ENCODE measurements at places on chromosomes 4 and X.

GRCh38 chrX:118448273-118448783 lies 47.3 kb upstream of the DOCK11 start:
- no peak overlapping the region for H3K4me3 ChIP-seq
- H3K27ac ChIP-seq: no peak overlapping the region
- H3K4me1 ChIP-seq: no peaks in the 10 kb centered on the region
- no peaks in the 10 kb centered on the region for H3K36me3 ChIP-seq

GRCh38 chr4:101806914-101807313 lies 16.4 kb downstream of the BANK1 start:
- no peak overlapping the region for H3K4me3 ChIP-seq
- H3K4me1 ChIP-seq: no peaks in the 10 kb centered on the region
- H3K27ac ChIP-seq: no peak overlapping the region

DNA sequence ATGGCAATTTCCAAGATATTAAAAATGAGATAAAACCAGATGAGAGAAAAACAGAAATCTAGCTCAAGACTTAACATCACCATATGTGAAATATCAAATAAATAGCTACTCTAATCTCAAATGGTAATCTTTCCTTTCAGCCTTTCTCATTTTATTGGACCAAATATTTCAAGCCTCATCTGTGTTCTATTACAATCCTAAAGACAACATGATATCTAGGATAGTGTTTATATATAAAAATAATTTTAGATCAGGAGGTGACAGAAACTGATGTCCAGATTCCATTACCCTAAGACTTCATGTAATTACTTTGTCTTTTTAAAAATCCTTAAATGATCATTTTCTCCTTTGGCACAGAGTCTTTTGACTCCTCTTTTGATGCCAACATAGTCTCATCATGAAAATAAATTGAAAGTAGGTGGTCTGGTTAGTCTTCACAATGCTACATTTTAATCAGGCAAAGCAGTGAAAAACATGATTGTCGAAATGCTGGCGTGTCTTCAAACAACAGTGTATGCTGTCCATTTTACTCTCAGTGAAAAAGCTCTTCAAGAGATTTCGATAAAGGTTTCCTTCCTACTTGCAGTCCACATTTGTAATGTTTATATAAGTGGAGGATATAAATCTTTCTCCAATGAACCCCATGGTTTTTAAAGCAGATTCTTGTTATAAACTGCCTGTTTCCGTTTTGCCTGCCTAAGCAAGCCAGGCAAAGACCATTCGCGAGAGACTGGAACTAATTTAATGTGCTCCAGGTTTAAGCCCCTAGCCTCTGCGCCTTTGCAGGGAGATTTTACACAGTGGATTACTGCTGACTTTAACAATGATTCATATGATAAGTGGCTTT lies 169.8 kb downstream of the SCFD2 start:
- H3K4me1 ChIP-seq: no peaks in the 10 kb centered on the region
- H3K36me3 ChIP-seq: no peaks in the 10 kb centered on the region
- H3K4me3 ChIP-seq: no peak overlapping the region
- H3K27me3 ChIP-seq: no peaks in the 10 kb centered on the region

GRCh38 chr4:2691952-2692435 lies 64.1 kb downstream of the TNIP2 start:
- no peaks in the 10 kb centered on the region for H3K4me1 ChIP-seq
- DNase-seq: no peak
- no peak overlapping the region for H3K4me3 ChIP-seq

- DNase-seq: no peak
- no peak overlapping the region for H3K27ac ChIP-seq
- no peak overlapping the region for H3K4me3 ChIP-seq
- H3K36me3 ChIP-seq: no peaks in the 10 kb centered on the region
- H3K4me1 ChIP-seq: no peaks in the 10 kb centered on the region
- no peaks in the 10 kb centered on the region for H3K27me3 ChIP-seq
These were observed 24.9 kb downstream of the PCDH7 start for GRCh38 chr4:30744957-30745640.

DNA sequence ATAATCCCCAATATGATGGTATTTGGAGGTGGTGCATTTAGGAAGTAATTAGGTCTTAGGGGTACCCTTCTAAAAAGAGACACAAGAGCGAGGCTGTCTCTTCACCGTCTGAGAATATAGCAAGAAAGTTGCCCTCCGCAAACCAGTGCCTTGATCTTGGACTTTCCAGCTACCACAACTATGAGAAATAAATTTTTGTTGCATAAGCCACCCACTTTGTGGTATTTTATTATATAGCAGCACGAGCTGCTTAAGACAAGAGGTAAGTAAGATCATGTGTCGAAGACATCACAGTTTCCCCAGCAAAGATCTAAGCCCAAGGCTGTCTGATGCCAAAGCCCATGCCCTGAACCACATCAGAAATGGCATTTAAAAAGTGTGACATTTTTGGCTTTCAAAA lies 9.6 kb upstream of the EXOSC9 start:
- H3K27ac ChIP-seq: no peak overlapping the region
- H3K36me3 ChIP-seq: no peaks in the 10 kb centered on the region
- DNase-seq: no peak
- no peaks in the 10 kb centered on the region for H3K27me3 ChIP-seq
- no peak overlapping the region for H3K4me3 ChIP-seq

- H3K4me3 ChIP-seq: no peak overlapping the region
- H3K27ac ChIP-seq: no peak overlapping the region
- no peaks in the 10 kb centered on the region for H3K4me1 ChIP-seq
- DNase-seq: no peak
- H3K27me3 ChIP-seq: no peaks in the 10 kb centered on the region
These were observed 1073.7 kb downstream of the PDHA2 start for GRCh38 chr4:96913441-96914080.

GRCh38 chrX:106201502-106202178 lies 33.5 kb downstream of the PWWP3B start:
- no peak for DNase-seq
- H3K27me3 ChIP-seq: peaks cover 5% of the 10 kb centered on the region
- no peak overlapping the region for H3K4me3 ChIP-seq
- no peak overlapping the region for H3K27ac ChIP-seq
- no peaks in the 10 kb centered on the region for H3K4me1 ChIP-seq

GRCh38 chr4:184790826-184791225 lies 34.9 kb downstream of the ACSL1 start:
- no peak overlapping the region for H3K4me3 ChIP-seq
- no peaks in the 10 kb centered on the region for H3K27me3 ChIP-seq
- H3K27ac ChIP-seq: no peak overlapping the region
- no peak for DNase-seq
- no peaks in the 10 kb centered on the region for H3K4me1 ChIP-seq

GRCh38 chr4:54367059-54367458 lies 138.0 kb downstream of the PDGFRA start:
- no peak for DNase-seq
- H3K27me3 ChIP-seq: no peaks in the 10 kb centered on the region

DNA sequence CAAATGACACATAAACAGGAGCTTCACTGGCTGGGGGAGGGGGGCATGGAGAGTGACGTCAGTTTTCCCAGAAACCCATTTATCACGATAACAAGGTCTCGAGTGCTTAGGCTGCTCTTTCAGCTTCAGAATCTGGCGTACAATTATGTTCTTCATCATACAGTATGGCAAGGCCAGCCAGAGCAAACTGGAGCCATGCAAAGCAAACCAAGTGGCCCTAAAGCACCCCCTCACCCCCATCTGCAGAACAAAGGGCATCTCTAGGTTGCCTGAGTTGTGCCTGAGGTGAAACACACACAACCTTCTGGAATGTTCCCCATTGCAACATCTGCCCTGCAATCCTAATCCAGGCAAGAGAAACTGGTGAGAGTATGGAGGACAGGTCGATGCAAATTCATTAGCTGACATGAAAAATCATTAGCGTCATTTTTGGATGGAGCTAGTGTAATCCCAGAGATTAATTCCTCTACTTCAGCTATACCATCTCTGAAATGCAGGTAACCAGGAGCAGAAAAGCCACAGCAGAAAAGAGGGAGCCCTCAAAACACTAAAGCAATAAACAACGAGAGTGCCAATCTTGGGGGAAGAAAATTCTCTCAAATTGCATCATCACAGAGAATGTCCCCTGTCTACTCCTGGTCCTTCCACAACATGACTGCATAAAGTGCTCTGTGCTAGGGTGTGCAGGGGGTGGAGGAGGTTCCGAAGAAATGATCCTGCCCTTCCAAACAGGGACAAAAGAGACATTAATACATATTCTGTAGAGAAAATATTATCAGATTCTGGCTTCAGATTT lies 1.8 kb downstream of the SEPTIN6 start:
- no peak overlapping the region for H3K4me3 ChIP-seq
- H3K36me3 ChIP-seq: no peaks in the 10 kb centered on the region
- no peak overlapping the region for H3K27ac ChIP-seq
- no peak for DNase-seq

- no peaks in the 10 kb centered on the region for H3K36me3 ChIP-seq
- DNase-seq: no peak
- no peak overlapping the region for H3K27ac ChIP-seq
- H3K4me3 ChIP-seq: no peak overlapping the region
- H3K4me1 ChIP-seq: no peaks in the 10 kb centered on the region
- H3K27me3 ChIP-seq: no peaks in the 10 kb centered on the region
These were observed 114.2 kb upstream of the GRXCR1 start for GRCh38 chr4:42778349-42778748.

- no peaks in the 10 kb centered on the region for H3K27me3 ChIP-seq
- H3K27ac ChIP-seq: peak overlapping the region; percentile 69
- no peak for DNase-seq
- H3K36me3 ChIP-seq: no peaks in the 10 kb centered on the region
- no peak overlapping the region for H3K4me3 ChIP-seq
These were observed 12.1 kb downstream of the FGD1 start for GRCh38 chrX:54483946-54484345.

GRCh38 chr4:94757192-94758140 lies at the start of gene BMPR1B:
BMPR1B (plus strand) TSS chr4:94757955; CDS start chr4:95104425, 346,470 bp downstream.
- H3K4me3 ChIP-seq: peak within 1 kb of the TSS; percentile 55
- no peaks in the 10 kb centered on the region for H3K4me1 ChIP-seq
- H3K27me3 ChIP-seq: no peaks in the 10 kb centered on the region
- no peak within 1 kb of the TSS for H3K27ac ChIP-seq
- DNase-seq: peak; percentile 14

- H3K4me3 ChIP-seq: no peak overlapping the region
- H3K27me3 ChIP-seq: no peaks in the 10 kb centered on the region
- H3K27ac ChIP-seq: no peak overlapping the region
- no peaks in the 10 kb centered on the region for H3K4me1 ChIP-seq
- no peak for DNase-seq
- no peaks in the 10 kb centered on the region for H3K36me3 ChIP-seq
These were observed 68.3 kb downstream of the CRMP1 start for GRCh38 chr4:5824635-5825034.

DNA sequence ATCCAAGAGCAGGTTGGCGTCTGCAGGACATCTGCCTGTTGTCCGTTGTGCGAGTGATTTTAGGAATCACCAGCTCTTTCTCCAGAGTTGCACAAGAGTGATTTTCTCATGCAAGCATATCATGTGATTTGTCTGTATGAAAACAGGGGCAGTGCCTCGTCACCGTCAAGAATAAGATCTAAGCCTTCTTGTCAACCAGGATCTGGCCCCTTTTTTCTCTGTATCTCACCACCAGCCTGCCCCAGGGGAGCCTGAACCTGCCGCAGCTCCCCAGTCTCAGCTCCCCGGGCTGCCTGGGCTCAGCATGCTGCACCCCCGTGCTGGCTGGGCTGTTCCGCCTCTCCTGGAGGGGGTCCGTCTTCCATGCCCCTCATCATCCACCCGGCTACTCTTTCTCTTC lies 90.5 kb downstream of the STOX2 start:
- H3K4me1 ChIP-seq: no peaks in the 10 kb centered on the region
- H3K27me3 ChIP-seq: no peaks in the 10 kb centered on the region
- H3K27ac ChIP-seq: no peak overlapping the region
- DNase-seq: no peak

DNA sequence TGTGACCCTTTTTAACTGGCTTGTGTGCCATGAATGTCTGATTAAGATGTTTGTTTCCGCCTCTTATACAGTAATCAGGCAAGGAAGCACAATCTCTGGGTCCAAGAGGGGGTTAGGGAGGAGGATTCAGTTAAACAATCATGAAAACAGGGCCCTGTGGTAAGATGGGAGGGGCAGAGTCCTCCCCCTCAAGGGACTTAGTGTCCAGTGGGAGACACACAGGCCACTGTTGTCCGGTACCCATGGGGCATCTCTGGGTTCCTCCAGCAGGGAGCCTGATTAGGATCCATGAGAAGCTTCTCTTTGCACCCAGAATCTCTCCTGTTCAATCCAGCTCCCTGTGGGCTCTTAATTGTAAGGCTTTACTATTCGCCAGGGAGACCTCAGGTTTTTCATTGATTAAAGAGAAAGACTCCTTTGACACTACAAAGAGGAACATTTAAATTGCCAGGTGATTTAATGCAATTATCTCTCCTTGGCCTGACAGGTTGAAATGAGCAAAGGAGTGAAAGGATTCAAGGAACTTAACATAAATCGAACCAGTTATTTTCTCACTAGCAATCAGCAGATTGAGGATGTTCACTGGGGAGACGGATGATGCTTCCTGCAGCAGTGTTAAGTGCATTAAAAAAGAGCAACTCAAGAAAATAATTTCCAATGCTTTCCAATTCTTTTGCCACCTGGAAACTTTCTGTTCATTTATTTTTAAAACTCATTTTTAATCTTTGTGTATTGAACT lies 225.4 kb downstream of the PTTG2 start:
- no peak for DNase-seq
- H3K27me3 ChIP-seq: no peaks in the 10 kb centered on the region
- no peak overlapping the region for H3K27ac ChIP-seq
- no peak overlapping the region for H3K4me3 ChIP-seq
- no peaks in the 10 kb centered on the region for H3K4me1 ChIP-seq

DNA sequence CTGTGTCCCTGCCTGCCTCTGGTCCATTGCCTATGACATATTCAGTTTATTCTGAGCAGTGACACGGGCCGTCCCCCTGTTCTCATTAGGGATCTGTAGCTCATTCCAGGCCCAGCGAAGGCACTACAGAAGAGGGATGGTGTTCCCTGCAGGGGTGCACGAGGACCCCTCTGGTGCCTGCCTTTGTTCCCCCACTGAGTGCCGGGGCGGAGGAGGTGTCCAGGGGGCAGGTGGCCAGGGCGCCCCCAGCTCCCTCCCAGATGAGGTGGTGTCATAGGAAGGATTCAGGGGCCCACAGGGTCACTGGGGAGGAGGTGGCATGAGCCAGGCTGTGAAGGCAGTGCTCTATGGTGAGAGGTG lies 61.0 kb downstream of the SORCS2 start:
- no peaks in the 10 kb centered on the region for H3K4me1 ChIP-seq
- no peak for DNase-seq
- H3K4me3 ChIP-seq: no peak overlapping the region
- no peaks in the 10 kb centered on the region for H3K36me3 ChIP-seq

DNA sequence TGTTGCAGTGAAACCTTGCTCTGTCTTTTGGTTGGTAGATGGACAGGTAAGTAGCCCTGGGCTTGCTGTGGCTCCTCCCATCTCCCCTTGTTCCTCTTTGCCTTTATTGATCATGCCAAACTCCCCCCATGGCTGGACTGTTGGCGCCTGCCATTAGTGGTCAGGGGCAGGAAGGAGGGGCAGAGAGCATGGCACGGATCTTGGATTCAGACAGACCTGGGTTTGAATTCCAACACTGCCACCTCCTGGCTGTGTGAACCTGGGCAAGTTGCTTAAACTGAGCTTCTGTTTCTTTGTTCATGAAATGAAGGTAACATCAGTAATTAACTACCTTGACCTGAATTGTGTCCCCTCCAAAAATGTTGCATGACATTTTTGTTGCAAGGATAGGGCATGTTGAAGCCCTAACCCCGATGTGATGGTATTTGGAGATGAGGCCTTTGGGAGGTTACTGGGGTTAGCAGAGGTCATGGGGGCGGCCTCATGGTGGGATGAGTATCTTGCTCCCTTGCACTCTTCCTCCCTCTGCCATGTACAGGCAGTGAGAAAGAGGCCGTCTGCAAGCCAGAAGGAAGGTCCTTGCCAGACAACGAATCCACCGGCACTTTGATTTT lies 6.0 kb downstream of the SLC2A9 start:
- no peak overlapping the region for H3K4me3 ChIP-seq
- peaks cover 3% of the 10 kb centered on the region for H3K4me1 ChIP-seq
- H3K36me3 ChIP-seq: no peaks in the 10 kb centered on the region
- H3K27me3 ChIP-seq: no peaks in the 10 kb centered on the region

Data from uterus (tissue), 4 donors.